MM.1S (cell line): ENCODE measurements at places on chromosomes 3 and 15.

- no peak for DNase-seq
These were observed 42.1 kb upstream of the SLC6A6 start for GRCh38 chr3:14360123-14360881.

DNA sequence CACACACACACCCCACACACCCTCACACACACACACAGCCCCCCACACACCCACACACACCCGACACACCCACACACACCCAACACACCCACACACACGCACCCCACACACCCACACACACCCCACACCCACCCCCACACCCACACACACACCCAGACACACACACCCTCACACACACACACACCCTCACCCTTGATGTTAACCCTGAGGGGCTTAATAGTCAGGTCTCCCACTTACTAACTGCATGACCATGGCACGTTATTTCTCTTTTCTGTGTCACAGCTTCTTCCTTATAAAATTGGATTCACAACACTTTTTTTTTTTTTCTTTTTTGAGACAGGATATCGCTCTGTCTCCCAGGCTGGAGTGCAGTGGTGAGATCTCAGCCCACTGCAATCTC, 2.8 kb downstream of the GRM2 start:
- no peak for DNase-seq

DNA sequence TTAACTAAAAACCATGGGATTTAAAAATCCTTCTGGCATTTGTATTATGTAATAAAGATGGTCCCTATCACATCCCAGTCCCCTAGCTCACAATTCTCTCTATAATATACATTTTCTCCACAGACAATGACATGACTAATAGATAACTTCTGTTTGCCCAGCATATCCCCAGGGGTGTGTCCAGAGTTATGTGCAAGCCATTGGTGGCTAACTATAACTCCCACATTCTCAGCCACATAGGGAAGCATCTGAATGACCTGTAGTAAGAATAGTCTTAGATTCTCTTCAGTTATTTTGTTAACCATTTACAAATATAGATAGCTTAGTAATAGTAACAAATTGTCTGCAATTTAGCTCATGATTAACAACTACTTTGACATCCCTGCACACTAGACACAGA, 52.2 kb upstream of the RBSN start:
- DNase-seq, result no peak

- DNase-seq, result no peak
These were observed 14.8 kb downstream of the FYCO1 start for GRCh38 chr3:45980819-45981218.

DNA sequence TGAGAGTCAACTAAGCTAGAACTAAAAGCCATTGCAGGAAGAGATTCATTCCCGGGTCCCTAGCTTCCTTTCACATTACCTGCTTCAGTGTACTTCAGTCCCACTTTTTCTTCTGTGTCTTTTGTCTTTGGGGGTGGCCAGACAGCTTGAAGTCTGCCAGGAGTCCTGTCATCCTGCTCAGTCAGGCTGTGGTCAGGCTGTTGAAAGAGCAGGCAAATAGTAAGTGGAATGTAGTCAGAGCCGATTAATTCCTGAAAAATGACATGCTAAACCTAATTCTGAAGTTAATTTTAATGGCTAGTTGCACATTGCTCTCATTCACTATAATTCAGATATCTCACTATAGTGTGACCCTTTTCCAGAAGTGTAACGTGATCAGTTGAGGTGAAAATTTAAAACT, 129.6 kb downstream of the FMN1 start:
- DNase-seq, result no peak

- peak; percentile 95 for DNase-seq
These were observed at the start of gene DHX36 for GRCh38 chr3:154323891-154324738. TSS of gene DHX36 (minus strand) at chr3:154324487. CDS start at chr3:154324416, 71 bp downstream.

DNA sequence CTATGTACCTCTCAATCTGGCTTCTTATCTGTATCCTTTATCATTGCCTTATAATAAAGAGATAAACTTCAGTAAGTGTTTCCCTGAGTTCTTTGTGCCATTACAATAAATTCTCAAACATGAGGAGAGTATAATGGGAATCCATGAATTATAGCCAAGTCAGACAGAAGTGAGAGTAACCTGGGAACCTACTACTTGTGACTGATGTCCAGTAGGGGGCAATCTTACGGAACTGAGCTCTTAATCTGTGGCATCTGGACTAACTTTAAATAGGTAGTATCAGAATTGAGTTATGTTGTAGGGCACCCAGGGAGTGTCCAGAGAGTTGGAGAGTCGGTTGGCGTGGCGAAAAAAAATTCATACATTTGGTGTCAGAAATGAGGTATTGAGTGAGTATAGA, 542.6 kb downstream of the ZBBX start:
- peak; percentile 67 for DNase-seq

- DNase-seq, result peak; percentile 77
These were observed 867.8 kb downstream of the SQOR start for GRCh38 chr15:46502667-46503066.

- DNase-seq, result no peak
These were observed 24.5 kb upstream of the TM4SF1 start for GRCh38 chr3:149401926-149402310.

GRCh38 chr3:94115482-94115881, 52.6 kb downstream of the NSUN3 start:
- DNase-seq, result peak; percentile 27
